HL-60 (cell line): ENCODE measurements at places on chromosomes 12 and 14.
A peak's percentile ranks its signal among the peaks of the same experiment; 100 is the strongest.

GRCh38 chr14:89027097-89027740 is 202.8 kb downstream of the TTC8 start:
- peak; percentile 16 for DNase-seq

DNA sequence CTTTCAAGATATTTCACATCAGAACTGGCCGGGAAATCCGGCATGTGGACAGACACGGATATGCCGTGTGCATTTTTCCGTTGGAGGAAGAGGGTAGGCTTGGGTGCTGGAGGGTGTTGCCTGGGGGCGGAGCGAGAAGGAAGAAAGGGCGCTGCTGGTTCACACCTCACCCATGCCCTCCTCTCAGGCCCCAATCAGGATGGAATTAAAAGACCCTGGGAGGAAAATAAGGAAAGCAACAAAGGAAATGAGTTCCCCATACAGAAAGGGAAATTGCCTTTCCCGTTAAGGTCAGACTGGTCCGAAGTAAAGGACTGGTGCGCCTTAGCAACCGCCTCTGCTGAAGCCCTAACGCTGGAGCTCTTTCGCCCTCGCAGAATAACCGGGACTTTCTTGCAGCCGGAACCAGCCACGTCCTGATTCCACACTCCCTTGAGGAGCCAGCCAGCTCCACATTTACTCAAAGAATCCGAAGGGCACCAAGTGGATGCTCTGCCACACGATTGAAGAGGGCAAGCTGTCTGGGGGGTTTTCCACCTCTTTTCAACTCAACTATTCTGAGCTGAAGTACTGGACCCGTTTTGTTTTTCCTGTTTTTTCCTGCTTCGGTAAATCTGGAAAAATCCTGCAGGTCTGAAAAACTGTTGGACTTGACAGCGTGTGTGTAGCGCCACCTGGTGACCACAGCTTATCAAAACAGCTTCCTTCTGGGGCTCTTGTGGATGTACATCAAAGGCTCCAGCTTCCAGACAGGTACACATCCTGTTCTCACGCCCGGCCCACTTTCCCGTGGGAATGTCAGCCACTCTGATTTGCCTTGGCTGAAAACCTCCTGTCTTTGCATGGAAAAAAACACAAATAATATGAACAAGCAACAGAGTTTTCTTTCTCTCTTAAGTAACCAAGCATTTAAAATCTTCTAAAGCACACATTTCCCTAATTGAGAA is 37.6 kb upstream of the BCL2L14 start:
- peak; percentile 61 for DNase-seq

GRCh38 chr14:97581016-97581415 is 783.8 kb downstream of the VRK1 start:
- no peak for DNase-seq

DNA sequence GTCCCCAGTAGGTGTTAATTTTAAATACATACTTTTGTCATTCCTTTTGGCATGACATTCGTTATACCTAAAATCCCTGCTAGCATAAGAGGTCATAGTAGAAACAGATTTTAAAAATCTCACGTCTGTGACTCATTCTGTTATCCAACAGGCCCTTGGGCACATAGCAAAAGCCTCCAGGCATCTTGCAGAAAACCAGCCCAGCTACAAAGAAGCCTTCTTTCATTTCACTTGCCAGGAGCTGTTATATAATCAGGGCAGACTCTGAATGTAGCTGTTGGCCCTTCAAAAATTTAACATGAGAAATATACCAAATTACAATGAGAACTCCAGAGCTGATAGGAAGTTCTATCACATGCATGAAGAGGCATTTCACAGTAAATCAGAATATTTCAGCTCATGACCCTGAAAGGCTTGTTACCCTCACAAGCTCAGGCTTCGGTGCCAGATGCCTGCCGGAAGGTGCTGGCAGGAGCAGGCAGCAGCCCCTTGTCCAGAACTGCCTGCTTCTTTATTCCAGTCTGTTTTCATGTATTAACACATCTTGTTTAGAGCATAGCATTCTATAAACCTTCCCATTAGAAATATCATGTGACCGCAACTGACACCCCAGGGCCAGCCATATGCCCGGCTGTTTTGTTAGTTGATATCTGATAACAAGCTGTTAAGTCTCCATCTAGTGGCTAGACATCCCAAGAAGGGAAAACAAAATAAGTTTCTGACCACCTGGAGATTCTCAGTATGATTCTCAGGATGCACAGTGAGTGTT is 17.8 kb downstream of the E2F7 start:
- DNase-seq: no peak

DNA sequence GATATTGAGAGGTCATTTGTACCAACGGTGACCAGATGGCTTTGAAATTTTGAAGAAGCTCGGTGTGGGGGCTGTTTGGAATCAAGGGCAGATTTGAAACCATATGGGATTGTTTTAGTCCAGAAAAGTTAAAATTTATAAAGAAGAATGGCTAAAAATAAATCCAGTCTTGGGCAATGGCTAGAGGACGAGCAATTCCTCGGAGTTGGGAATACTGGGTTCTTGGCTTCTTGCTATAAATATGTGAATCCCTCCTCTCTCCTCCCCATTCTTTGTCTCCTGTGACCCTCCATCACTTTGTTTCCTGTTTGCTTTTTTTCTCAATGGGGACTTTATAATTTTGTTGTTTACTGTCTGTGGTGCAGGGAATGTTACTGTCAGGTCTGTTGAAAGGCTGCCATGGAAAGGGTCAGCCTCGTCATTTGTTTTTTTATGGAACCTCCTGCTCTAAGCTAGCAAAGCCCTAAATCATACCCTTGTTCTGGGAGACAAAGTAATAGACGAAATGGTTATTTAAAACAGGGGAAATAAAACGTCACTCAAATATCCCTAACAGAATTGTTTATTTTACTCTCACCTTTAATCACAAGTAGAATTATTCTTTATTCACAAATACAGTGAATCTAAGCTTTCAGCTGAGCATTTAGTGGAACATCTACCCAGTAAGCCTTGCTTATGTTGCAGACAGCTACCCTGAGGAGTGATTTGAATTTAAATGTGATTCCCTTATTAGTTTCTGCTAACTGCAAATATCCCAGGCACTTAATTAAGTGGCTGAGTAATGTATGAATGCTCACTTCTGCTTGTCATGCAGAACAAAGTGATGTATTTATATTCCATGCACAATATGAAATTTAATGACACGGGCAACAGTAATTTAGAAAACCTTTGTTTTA is 273.1 kb upstream of the NOVA1 start:
- DNase-seq: no peak

GRCh38 chr14:71004481-71004880 is 97.2 kb downstream of the PCNX1 start:
- no peak for DNase-seq

GRCh38 chr12:76192416-76192815 is 107.9 kb upstream of the NAP1L1 start:
- DNase-seq: no peak

DNA sequence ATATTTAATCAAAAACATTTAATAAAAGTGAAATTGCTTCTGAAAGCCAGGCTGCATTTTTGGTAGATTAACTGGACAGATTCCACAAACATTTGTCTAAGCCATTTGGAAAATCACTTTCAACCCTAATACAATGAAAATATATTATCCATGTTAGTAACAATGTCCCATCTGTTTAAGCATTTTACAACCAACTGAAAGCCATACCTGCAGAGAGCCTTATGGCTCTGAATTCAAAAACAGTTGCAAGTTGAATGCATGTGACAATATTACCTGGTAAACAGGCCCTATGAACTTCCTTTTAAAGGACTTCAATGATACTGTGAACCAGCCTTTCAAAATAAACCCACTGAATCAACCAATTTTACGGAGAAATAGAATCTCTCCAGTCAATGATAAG is 468.1 kb downstream of the BTG1 start:
- no peak for DNase-seq

- DNase-seq: no peak
These were observed 16.4 kb upstream of the KSR2 start for GRCh38 chr12:117985182-117985581.

GRCh38 chr12:19759227-19759626 is 319.9 kb downstream of the AEBP2 start:
- no peak for DNase-seq

DNA sequence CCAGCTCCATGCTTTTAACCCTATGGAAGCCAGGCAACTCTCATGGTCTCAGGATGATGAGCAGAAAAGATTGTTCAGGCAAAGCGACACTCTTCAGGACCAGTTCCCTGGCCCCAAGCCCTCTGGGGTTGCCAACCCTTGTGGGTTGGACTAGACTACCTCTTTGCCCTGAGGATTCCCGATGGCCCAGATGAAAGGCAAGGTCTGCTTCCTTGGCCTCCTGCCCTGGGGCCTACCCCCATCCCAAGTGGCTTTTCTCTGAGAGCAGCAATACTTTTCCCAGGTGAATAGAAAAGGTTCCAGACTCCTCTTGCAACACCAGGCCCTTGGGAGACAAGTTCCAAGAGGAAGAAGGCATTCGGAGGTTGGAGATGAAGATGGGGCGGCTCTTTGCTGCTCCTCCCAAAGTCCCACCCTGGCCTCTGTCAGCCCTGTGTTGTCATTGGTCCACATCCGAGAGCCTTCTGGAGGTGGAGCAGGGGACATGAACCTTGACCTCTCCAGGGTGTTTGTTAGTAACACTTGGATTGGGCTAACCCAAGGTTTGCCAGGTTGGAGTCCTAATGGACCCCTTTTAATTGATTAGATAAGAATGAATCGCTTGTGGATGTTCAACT is 131.1 kb downstream of the GCH1 start:
- no peak for DNase-seq

GRCh38 chr12:101038289-101038871 is 171.7 kb downstream of the SLC5A8 start:
- no peak for DNase-seq

GRCh38 chr12:52884526-52885293 is 20.2 kb downstream of the KRT8 start:
- no peak for DNase-seq

GRCh38 chr14:102088012-102088792 is 1.4 kb upstream of the HSP90AA1 start:
- peak; percentile 72 for DNase-seq

GRCh38 chr14:66101662-66102061 is 384.5 kb upstream of the CCDC196 start:
- DNase-seq: no peak

DNA sequence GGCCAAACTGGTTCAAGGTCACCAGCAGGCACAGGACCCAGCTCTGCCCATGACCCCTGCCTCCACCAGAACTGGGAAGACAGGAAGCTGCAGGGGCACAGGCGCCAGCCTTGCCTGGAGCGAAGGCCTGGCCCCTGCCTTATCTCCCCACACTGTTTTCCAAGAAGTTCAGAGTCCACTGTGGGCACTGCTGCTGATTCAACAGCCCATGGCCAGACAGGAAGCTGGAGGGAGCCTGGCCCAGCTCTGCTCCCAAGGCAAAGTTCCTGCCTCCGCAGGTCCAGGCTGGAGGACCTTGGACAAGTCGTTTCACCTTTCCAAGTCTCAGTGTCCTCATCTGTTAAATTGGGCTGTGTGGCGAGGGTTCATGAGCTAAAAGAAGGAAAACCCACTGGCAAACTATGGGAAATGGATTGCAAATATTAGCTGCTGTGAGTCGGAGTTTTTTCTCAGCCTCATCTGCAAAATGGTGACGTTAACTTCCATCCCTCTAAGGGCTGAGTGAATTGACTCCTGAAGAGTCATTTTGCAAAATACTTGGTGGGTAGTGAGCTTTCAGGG is 1.2 kb downstream of the PHETA1 start:
- no peak for DNase-seq

- no peak for DNase-seq
These were observed 1.7 kb downstream of the FITM1 start for GRCh38 chr14:24132061-24132685.

DNA sequence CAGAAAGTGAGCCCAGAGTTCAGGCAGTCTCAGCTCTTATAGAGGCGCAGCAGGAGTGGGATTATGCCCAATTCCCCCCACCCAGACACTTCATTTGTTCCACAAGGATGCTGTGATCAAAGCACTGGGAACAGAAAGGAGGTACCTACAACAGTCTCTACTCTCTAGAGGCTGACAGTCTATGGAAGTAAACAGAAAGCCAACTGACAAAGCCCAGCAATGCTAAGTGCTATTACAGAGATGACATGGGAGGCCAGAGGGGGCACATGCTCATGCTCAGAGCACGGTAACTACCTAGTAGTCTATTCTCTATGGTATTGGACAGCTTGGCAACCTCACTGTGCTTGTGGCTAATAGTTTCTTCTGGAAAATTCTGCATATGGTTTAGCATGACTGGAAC is 85.9 kb downstream of the STXBP6 start:
- no peak for DNase-seq

DNA sequence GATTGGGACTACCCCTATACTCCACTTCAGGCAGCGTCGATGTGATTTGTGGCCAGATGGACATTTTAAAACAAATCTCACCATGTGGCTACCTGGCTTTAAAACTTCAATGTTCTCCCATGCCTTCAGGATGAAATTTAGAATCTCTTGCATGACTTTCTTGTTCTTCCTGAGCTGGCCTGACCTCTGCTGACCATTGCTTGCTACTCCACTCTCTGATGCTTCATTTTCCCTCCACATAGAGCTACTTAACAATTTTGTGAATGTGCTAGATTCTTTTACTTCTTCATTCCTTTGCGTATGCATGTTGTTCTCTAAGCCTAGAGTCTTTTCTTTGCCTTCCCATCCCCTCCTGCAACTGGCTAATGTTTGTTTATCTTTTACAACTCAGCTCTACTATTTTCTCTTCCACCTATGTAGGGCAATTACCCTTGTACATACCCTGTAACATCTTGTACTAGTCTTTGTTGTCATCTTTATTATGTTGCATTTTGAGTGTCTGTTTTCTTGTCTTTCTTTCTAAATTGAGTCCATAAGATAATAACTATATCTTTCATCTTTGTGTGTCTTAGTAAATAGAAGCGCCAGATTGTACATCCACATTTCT is 41.2 kb downstream of the YLPM1 start:
- DNase-seq: no peak

DNA sequence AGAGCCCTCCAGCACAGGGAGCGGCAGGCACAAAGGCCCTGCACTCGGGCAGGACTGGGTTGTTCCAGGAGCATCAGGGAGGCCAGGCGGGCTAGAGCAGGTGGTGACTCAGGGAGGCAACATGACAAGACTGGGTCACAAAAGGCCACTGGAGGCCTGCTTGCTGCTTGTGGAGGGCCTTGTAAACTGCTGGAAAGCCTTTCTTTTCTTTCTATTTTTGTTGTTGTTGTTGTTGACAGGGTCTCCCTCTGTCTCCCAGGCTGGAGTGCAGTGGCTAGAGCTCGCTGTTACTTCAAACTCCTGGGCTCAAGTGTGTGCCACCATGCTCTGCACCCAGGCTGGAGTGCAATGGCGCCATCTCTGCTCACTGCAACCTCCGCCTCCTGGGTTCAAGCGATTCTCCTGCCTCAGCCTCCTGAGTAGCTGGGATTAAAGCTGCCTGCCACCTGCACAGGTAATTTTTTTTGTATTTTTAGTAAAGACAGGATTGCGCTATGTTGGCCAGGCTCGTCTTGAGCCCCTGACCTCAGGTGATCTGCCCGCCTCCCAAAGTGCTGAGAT is 11.8 kb upstream of the RCOR1 start:
- no peak for DNase-seq

GRCh38 chr14:58501214-58501816 is 73.8 kb downstream of the KIAA0586 start:
- DNase-seq: peak; percentile 35
